ENCODE measurements at places on chromosomes 12 and 14.

DNA sequence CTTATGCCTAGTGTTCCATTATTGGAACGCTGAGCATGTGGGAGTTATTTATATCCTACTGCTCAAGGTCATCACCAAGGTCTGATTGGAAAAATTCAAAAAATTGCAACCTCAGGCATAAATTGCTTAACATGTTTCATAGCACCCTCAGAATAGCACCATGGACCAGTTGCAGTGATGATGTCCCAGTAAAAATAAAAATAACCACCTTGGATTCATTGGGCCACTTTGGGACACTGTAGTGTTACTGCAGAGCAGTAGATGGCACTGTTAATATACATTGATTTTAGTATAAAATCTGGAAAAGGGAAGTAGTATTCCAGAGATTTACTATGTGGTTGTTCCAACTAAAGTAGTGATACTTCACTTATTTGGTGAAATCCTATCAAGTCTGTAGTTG lies 31.0 kb upstream of the PTCSC3 start:
- no peak for DNase-seq

DNA sequence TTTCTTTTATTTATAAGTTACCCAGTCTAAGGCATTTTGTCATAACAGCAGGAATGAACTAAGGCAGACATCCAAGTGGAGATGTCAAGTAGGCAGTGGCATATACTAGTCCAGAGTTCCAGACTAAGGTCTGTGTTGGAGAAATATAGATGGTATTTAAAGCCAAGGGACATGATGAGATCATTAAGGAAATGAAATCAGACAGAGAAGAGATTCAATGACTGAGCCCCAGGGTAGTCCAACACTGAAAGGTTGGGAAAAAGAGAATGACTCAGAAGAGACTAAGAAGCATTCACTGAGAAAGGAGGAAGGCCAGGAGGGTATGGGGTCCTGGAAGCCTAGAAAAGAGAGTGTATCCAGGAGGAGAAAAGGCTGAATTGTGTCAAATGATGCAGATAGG lies 442.2 kb upstream of the CCDC196 start:
- no peak for DNase-seq

GRCh38 chr12:54060975-54061778 lies 7.5 kb downstream of the HOXC4 start:
- DNase-seq = no peak

DNA sequence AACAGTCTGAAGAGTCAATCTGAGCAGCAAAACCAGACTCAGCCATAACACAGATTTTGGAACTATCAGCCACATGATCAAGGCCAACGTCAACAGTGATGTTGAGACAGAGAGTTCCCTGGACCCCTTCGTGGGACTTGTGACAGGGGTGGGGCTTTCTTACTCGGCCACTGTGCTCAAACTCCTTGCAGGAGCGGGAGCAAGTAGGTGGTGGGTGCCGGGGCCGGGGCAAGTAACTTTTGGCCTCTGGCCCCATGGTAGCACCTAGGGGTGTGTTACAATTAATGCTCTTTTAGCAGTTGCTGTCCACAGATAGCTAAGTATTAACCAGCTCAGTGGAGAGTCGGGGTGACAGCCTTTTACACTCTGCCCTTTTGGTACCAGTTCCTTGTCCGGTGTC lies 384.4 kb downstream of the NUAK1 start:
- DNase-seq = no peak

GRCh38 chr12:79927772-79928474 lies 7.0 kb downstream of the PPP1R12A start:
- no peak for DNase-seq

GRCh38 chr12:13956060-13956590 lies 25.3 kb downstream of the GRIN2B start:
- no peak for DNase-seq

GRCh38 chr14:64824471-64824870 lies 55.2 kb downstream of the SPTB start:
- no peak for DNase-seq

DNA sequence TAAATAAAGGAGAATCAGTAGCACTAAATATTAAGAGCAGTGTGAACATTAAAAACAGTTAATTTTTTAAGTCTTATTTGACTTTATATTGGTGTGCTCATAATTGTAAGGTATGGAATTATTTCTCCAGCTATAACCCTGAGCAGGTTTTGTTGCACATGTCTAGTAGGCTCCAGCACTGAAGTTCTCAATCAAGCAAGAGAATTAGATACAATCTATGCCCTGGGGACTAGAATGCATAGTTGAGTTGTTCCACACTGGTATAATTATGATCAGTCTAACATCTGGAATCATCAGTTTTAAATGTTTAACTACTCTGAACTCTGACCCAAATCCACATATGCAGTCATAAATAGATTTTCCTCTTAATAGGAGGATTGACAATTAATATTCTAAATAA lies 257.8 kb upstream of the ARHGAP5 start:
- DNase-seq = no peak

DNA sequence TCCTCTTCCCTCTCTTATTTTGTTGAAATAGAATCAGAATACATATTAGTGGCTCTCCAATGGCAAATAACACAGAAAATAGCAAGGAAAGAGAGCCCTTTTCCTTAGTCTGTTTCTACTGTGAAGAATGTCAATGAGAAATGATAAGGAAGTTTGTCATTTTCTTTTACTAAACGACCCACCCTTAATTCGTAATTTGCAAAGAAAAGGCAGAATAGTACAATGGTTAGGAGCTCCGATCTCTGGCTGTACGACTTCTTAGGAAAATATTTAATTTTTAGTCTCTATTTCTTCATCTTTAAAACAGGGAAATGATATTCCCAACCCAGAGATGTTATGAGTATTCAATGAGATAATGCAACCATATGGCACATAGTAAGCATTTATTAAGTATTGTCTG lies 6.0 kb downstream of the PAX9 start:
- DNase-seq = no peak

GRCh38 chr14:98897605-98898309 lies 374.2 kb downstream of the BCL11B start:
- no peak for DNase-seq

DNA sequence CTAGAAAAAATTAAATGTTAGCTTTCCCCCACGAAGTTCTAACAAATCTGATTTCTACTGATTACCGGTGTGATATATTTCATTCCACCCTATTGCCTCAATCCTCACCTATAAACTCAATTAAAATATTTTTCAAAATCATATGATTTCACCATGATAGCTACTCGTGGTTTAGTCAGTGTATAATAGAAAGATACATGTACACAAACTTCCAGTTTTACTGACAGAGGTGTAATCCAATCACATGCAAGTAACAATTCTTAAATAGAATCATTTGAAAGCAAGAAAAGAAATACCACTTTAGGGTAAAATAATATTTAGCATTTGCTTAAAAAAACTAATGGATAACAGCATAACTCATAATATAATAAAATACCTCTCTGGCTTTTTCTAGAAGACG lies 55.0 kb upstream of the C12orf50 start:
- no peak for DNase-seq

- no peak for DNase-seq
These were observed 147.7 kb downstream of the ERC1 start for GRCh38 chr12:1138691-1139090.

DNA sequence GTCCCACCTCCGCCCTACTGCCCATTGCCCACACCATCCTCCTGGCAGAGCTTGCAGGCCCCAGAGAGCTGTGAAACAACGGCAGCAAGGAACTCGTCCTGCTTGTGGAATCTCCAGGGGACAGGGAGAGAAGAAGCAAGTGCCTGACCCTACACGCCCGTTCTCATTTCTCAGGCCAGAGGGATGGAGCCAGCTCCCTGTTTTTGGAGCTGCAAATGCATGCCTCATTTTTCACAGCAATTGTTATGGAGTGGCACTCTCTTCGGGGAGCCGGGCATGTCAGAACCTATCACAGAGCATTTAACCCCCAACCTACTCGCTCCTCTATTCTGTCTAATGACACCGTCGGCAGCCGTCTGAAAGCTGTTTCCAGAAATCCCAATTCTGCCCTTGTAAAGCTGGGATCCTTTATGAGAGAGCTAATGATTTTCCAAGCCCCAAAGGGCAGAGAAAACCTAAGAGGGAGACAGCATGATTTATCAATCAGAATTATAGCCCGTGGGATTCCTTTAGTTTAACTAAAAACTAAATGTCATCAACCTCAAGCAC lies 222.3 kb upstream of the NOS1 start:
- DNase-seq = no peak

DNA sequence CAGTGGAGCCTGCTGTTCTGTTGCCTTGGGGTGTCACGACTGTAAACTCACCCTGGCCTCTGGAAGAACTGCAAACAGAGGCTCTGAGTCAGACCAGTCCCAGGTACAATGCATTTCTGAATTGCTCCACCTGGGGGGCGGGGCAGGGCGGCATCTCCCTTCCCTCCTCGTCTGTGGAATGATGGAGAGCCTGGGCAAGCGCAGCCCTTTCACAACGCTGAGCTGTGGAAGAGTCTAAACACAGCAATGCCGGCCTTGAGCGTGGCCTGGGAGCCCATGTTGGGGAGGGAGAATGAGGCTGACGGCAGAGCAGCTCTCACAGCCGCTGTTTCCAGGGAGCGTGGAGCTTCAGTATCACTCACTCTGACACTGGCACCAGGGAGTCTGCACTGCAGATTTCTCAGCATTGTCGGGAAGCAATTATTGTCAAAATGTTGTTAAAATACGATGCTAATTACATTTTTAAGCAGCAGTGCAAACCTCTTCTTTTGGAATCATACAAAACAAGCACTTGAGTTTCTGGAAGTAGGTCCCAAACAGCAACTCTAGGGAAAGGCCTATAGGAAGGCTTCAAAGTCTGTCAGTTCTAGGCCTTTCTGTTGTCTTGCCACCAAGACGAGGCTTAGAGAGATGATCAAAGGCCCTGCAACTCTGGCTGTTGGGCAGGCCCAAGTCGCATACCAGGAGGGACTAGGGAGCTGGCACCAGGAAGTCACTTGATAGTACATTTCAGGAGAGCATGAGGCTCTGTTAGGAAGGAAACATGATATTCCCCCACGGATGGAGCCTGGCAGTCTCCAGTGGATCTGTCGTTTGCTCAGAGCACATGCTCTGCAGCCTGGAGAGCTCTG lies 244.0 kb upstream of the FKBP4 start:
- no peak for DNase-seq

GRCh38 chr14:59160506-59160905 lies 28.0 kb upstream of the DAAM1 start:
- no peak for DNase-seq

DNA sequence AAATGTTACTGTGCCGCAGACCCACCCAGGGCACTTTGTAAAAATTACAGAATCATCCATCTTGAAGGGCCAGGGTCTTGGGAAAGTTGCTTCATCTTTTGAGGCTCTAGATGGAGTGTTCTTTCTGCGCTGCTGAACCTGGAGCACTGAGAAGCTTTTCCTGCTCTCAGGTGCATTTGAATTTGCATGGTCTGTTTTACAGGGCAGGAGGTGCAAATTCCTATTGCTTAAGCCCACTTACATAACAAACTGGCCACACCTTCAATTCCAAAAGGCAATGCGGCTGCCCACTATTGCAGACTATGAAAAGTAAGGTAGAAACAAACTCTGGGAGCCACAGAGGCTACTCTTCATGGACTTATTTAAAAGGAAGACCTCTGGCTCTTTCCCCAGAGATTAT lies 254.8 kb downstream of the CACNA1C start:
- DNase-seq = no peak

DNA sequence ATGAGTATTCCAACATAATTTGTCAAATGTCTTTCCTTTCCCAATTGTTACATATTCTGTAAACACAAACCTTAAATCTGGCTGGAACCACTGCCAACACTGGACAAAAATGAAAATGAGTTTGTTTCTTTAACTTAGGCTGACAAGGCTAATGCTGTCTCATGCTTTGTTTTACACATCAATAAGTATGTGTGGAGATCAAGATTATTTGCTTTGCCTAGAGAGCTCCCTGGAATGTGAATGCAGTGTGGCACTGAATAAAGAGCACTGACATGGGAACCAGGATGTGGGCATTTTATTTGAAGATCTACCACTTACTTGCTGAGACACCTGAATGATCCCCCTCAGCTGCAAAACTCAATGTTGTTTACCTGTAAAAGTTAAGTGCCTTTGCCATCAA lies 61.7 kb downstream of the RALGAPA1 start:
- no peak for DNase-seq

DNA sequence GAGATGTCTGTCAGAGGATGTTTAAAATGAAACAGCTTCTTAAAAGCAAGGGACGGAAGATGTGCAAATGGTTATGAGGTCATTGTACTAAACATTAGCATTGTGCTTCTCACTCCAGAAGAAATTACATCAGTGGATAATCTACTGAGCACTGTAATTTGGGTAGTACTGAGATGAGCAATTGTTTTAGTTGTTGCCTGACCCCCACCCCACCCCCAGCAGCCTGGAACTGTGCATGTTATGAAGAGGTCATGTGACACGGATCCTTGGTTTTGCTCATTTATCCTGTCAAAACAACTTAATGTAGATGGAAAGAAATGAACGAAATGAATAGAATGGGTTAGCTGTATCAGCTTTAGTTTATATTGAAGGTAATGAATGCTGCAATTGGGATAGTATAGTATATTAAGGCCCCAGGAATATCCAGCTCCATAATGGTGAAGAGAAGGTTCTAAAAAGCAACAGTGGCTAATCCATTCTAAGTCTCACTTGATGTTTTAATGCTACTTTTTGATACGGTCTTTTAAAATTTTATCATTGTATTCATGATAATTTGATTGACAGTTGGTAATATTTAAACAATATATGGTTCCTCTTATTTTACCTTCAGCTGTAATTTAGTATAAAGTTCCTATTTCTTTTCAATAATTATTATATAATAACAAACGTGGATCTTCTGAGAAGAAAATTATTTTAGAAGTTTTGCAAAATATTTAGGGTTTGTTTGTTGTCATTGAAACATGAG lies 58.5 kb downstream of the WNK1 start:
- DNase-seq = no peak

DNA sequence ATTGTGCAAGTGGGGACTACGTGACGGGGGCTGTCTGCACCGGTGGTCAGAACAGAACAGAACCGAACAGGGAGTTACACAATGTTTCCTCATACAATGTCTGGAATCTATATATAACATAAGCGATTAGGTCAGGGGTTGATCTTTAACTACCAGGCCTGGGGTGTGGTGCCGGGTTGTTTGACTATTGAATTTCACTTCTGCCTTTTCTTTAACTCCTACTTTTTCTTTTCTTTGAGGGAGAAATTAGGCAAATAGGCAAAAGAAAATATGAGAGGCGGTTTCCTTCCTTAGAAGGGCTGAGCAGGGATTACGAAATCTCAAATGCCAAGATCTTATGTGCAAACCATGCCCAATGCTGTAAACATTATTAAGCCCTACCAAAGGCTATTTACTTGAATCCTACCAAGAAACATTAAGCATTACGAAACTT lies 140.3 kb downstream of the SLC38A6 start:
- DNase-seq = no peak

DNA sequence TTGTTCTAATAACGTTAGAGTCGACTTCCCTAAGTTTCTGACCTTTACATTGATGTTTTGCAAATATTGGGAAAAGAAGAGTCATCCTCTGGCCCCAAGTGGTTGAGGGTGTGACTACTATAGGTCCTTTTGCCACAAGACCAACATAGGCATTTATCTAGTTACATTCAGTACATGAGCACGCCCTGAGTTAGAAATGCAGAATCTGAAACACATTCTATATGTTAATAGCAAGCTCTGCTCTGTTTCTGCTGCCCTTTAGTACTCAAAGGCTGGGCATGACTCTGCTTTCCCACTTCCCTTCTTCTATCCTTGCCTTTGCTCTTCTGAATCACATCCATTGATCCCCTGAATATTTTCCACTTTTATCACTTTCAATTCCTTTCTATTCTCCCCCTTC lies 115.1 kb upstream of the PTPRB start:
- DNase-seq = no peak

GRCh38 chr14:75854111-75854799 lies 127.5 kb downstream of the TGFB3 start:
- DNase-seq = no peak

Measured in NCI-H1048 (cell line).